ENCODE measurements at places on chromosomes 5 and 9. TPM values are rescaled to one million over a fixed set of nuclear protein-coding genes. Genes with fewer than 3 reads are reported as not detected.

The LHX3 gene
- polyA plus RNA-seq = not detected

The SLC35A4 gene
- polyA plus RNA-seq = 53.8 TPM

The TLR4 gene
- polyA plus RNA-seq = 7.0 TPM

The AQP7 gene
- 2.4 TPM for polyA plus RNA-seq

The ARID3C gene
- polyA plus RNA-seq = 0.18 TPM

The CRHBP gene
- 0.50 TPM for polyA plus RNA-seq

The GBGT1 gene
- 3.2 TPM for polyA plus RNA-seq

The GABRA6 gene
- not detected for polyA plus RNA-seq

The HTR4 gene
- polyA plus RNA-seq = not detected

The C9orf85 gene
- polyA plus RNA-seq = 18.4 TPM

The SARDH gene
- polyA plus RNA-seq = 4.9 TPM

The EIF4E1B gene
- polyA plus RNA-seq = not detected

The KCNIP1 gene
- 5.1 TPM for polyA plus RNA-seq

The ZNF366 gene
- polyA plus RNA-seq = 2.5 TPM

The TIGD6 gene
- 2.0 TPM for polyA plus RNA-seq

The SHOC1 gene
- 0.35 TPM for polyA plus RNA-seq

The ZNF169 gene
- polyA plus RNA-seq = 4.1 TPM

The ALDH7A1 gene
- 62.0 TPM for polyA plus RNA-seq

The PTGES gene
- polyA plus RNA-seq = 8.1 TPM

The KCNT1 gene
- polyA plus RNA-seq = 5.1 TPM

The LCP2 gene
- 16.6 TPM for polyA plus RNA-seq

The OR1Q1 gene
- polyA plus RNA-seq = not detected

The ANKRD34B gene
- 0.20 TPM for polyA plus RNA-seq

The OR1J2 gene
- polyA plus RNA-seq = not detected

The ACTBL2 gene
- not detected for polyA plus RNA-seq

The CHSY3 gene
- 6.8 TPM for polyA plus RNA-seq

The SPINK4 gene
- not detected for polyA plus RNA-seq

The ST8SIA4 gene
- 7.4 TPM for polyA plus RNA-seq

The SAXO1 gene
- 0.16 TPM for polyA plus RNA-seq

The TMEM8B gene
- 21.1 TPM for polyA plus RNA-seq

The PCDHGA9 gene
- polyA plus RNA-seq = 4.3 TPM

The APBA1 gene
- 6.4 TPM for polyA plus RNA-seq

The FAT2 gene
- 0.83 TPM for polyA plus RNA-seq

The CNTNAP3B gene
- 7.9 TPM for polyA plus RNA-seq

The GPR151 gene
- not detected for polyA plus RNA-seq

All from muscle of back (tissue), 13 donors.